Coronary artery (tissue), 2 donors: ENCODE measurements at places on chromosomes 1 and 21.

- no peak for DNase-seq
Measured at GRCh38 chr21:38986806-38987632, 181.3 kb downstream of the ETS2 start.

DNA sequence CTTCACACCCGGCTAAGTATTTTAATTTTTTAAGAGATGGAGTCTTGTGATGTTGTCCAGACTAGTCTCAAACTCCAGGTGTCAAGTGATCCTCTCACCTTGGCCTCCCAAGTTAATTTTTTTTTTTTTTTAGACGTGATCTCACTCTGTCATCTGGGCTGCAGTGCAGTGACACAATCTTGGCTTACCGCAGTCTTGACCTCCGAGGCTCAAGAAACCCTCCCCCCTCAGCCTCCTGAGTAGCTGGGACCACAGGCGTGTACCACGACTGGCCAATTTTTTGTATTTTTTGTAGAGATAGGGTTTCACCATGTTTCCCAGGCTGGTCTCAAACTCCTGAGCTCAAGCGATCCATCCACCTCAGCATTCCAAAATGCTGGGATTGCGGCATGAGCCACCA, 11.7 kb upstream of the IFNLR1 start:
- DNase-seq, result no peak

GRCh38 chr1:92536211-92536979, 49.7 kb upstream of the GFI1 start:
- DNase-seq, result no peak

GRCh38 chr1:223543560-223543959, 121.9 kb downstream of the CAPN8 start:
- DNase-seq, result no peak

- DNase-seq, result no peak
Measured at GRCh38 chr1:212852105-212852688, 4.7 kb upstream of the SPATA45 start.

GRCh38 chr1:156727926-156728598, at the start of gene METTL25B:
Gene METTL25B, plus strand, starts transcription at chr1:156728469. Its CDS starts 636 bp downstream, at chr1:156729105.
- peak; percentile 92 for DNase-seq

- no peak for DNase-seq
Measured at GRCh38 chr1:71083271-71083670, 2.4 kb upstream of the ZRANB2 start.

- no peak for DNase-seq
Measured at GRCh38 chr21:17231771-17232170, 281.1 kb upstream of the CXADR start.

GRCh38 chr1:20716232-20716631, 1.6 kb downstream of the KIF17 start:
- DNase-seq, result no peak

GRCh38 chr1:96011606-96012005, 710.0 kb upstream of the PTBP2 start:
- no peak for DNase-seq

DNA sequence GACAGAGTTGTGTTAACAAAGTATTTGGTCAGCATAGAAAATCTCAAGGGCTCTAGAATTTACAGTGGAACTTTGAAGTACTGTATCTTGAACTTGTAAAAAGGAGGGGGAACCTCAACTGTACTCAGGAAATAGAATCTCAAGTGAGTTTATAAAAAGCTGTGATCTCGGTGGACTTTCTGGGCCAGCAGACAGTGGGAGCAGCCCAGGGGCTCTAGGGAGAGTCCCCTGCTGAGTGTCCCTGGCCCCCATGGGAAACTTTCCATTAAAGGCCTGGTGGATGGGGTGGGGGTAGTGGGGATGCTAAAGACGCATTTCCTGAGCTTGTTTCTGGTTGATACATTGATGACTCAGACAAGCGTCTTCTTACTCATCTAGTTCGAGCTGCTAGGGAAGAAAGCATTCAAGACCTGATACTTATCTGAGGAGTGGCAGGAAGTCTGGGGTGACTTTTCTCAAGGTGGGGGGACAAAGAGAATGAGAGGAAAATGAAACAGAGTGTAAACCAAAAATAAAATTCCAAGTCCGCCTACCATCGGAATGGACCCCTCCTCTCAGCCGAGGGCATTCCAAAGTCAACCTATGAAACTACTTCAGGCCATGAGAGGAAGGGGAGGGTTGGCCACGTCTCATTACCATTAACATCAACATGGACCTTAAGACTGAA, 65.5 kb downstream of the NID1 start:
- DNase-seq, result peak; percentile 62

GRCh38 chr1:192763243-192763642, 45.6 kb upstream of the RGS2 start:
- DNase-seq, result no peak

DNA sequence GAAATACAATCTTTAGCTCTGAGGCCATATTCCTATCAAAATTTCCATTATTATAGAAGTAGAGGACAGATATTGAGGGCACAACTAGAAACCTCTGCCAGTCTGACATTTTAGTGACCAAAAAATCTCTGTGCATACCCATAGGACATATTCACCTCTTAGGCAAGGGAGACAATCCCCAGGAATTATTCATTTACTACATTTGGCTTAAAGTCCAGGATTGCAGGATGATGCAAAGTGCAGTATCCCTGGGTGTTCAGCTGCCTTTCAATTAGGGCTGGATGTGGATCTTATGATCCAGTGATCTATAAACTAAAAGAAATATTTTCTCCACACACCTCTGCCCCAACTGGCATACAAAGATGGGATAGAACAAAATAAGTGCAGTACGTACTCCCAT, 50.9 kb downstream of the PTGS2 start:
- no peak for DNase-seq

GRCh38 chr1:244958593-244958992, 94.2 kb upstream of the HNRNPU start:
- no peak for DNase-seq

- DNase-seq, result no peak
Measured at GRCh38 chr1:14392161-14392858, 206.2 kb upstream of the KAZN start.

DNA sequence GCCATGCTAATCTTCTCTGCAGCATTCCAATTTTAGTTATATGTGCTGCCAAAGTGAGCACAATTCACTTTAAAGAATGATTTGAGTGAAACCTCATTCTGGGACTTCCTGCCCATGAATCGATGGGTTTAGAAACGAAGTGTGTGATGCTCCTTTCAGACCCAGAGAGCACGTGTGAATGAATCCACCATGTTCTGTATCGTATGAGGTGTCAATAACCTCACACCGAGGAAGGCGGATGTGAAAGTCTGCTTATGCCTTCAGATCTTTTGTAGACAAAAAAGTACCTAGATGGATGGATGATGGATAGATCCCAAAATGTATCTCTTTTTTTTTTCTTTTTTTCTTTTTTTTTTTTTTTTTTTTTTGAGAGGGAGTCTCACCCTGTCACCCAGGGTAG, 13.8 kb downstream of the UBASH3A start:
- peak; percentile 2 for DNase-seq

DNA sequence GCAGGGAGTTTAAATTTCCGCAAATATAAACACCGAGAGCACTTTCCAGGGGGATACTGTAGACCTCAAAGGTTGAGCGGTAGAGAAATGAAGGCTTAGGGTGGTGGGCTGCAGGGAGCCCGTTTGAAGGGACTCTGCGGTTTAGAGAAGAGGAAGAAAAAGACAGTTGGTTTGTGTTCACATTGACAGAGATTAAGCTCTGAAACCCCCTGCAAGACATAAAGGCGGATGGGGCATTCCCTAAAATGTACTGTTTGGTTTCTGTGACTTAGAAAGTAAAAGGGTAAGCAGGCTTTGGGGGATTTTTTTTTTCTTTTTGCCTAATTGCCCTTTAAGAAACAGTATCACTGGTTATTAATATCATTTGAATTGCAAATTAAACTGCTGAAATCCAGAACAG, 1.3 kb downstream of the KAZN start:
- no peak for DNase-seq

DNA sequence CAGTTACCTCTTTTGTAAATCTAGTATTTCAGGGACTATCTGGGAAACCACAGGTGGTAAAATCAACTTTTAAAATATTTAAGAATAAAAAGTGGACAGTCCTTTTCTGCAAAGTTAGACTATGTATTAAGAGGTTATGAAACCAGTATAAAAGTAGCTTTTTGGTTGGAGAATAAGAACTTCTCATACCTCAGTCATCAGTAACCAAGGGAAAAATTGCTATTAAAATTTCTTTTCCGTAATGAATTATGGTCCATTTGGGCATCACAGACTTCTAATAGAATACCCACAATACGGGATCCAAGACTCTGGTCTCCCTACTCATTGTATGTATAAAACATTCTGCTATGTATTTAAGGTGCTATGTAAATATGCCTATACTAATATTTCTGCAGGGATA, 51.9 kb downstream of the ABL2 start:
- DNase-seq, result no peak

GRCh38 chr1:81574408-81574807, 226.3 kb upstream of the ADGRL2 start:
- DNase-seq, result no peak

DNA sequence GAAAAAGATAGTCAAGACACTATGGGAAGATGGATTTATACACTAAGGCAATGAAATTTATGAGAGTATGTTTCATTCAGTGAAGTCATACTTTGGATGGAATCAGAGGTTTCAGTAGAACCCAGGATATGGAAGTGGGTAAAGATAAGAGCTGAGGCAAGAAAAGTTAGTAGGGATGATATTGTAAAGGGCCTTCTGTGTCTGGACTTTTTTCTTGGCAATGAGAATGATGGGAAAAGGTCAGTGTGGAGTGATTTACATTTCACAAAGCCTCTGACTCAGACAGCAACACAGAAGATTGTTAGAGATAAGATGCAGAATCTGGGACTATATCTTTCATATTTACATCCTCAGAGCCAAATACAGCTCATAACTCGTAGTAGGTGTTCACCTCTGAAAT, 32.1 kb downstream of the SH3BGR start:
- DNase-seq, result no peak

GRCh38 chr1:87953732-87954344, 625.2 kb downstream of the LMO4 start:
- no peak for DNase-seq

DNA sequence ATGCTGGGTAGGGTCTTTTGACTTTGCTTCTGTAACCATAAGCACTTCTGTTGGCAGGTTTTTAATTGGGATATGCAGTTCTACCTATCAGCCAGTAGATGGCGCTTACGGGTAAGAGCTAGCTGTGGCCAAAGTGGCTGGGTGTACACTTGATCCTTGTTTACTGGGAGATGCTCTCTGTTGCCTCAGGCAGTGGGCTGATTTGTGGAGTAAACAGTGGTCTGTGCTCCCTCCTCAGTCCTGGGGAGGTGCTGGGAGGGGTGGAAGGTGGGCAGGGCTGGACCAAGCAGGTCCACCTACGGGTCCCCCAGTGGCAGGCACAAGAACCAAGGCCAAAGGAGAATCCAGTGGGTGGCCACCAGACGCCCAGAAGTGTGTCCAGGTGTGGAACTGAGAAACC, 43.4 kb downstream of the RALGPS2 start:
- no peak for DNase-seq

- no peak for DNase-seq
Measured at GRCh38 chr1:8706291-8706690, 111.1 kb downstream of the RERE start.

GRCh38 chr21:14875704-14876523, 188.9 kb downstream of the NRIP1 start:
- DNase-seq, result no peak

DNA sequence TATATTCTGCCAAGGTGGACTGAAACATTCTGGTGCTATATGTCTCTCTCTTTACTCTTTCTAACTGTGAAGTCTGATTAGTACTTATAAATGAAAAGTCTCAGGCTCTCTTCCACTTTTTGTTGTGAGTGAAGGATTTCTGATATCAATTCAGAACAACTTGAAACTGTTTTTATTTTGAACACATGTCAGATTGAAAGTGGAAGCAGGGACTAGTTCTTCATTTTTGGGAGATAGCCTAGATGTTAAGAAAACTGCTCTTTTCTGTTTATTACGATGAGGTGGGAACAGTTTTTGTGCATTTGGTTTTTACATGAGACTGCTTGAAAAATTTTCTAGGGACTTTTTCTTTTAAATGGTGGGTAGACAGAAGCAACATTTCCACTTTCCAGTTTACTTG, 14.5 kb upstream of the GBP3 start:
- DNase-seq, result no peak

DNA sequence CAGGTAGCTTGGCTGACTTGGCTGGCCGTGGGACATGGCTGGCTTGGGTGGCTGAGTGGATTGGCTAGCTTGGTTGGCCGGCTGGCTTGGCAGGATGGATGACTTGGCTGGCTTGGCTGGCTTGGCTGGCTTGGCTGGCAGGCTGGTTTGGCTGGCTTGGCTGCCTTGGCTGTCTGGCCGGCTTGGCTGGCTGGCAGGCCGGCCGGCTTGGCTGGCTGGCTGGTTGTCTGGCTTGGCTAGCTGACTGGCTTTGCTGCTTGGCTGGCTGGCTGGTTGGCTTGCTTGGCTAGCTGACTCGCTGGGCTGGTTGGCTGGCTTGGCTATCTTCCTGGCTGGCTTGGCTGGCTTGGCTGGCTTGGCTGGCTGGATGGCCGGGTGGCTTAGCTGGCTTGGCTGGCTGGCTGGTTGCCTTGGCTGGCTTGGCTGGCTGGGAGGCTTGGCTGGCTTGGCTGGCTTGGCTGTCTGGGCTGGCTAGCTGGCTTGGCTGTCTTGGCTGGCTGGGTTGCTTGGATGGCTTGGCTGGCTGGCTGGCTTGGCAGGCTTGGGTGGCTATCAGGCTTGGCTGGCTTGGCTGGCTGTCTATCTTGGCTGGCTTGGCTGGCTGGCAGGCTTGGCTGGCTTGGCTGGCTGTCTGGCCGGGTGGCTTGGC, 129.7 kb upstream of the FAM72C start:
- peak; percentile 78 for DNase-seq

DNA sequence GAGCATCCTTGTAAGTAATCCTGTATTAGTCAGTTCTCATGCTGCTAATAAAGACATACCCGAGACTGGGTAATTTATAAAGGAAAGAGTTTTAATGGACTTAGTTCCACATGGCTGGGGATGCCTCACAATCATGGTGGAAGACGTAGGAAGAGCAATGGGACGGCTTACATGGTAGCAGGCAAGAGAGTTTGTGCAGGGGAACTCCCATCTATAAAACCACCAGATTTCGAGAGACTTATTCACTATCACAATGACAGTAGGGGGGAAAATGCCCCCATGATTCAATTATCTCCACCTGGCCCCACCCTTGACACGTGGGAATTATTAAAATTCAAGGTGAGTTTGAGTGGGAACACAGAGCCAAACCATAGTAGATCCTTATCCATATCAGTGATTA, 124.7 kb downstream of the HIVEP3 start:
- no peak for DNase-seq

- no peak for DNase-seq
Measured at GRCh38 chr1:218496561-218496960, 151.4 kb downstream of the TGFB2 start.

GRCh38 chr1:193703121-193703520, 516.7 kb upstream of the B3GALT2 start:
- no peak for DNase-seq

DNA sequence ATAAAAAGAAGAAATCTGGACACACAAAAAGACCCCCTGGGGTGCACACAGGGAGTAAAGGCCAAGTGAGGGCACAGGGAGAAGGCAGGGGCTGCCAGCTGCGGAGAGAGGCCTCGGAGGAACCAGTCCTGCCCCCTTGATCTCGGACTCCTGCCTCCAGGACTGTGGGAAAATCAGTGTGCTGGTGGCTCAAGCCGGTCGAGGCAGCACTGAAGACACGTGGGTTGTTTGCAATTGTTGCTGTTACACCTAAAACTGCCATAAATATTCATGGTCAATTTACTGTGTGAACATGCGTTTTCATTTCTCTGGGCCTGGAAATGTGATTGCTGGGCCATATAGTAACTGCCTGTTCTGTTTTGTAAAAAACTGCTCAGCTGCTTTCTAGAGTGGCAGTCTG, 18.5 kb downstream of the IBA57 start:
- DNase-seq, result no peak
